Activated CD4-positive, alpha-beta T cell treated with anti-CD3 and anti-CD28 coated beads, Interleukin-10, Interleukin-2, amounts not matched to agents 100 ng/mL and 50 ng/mL, durations not matched to agents 16 hours and 8 hours (primary cell): ENCODE measurements at places on chromosomes 6 and 20.

DNA sequence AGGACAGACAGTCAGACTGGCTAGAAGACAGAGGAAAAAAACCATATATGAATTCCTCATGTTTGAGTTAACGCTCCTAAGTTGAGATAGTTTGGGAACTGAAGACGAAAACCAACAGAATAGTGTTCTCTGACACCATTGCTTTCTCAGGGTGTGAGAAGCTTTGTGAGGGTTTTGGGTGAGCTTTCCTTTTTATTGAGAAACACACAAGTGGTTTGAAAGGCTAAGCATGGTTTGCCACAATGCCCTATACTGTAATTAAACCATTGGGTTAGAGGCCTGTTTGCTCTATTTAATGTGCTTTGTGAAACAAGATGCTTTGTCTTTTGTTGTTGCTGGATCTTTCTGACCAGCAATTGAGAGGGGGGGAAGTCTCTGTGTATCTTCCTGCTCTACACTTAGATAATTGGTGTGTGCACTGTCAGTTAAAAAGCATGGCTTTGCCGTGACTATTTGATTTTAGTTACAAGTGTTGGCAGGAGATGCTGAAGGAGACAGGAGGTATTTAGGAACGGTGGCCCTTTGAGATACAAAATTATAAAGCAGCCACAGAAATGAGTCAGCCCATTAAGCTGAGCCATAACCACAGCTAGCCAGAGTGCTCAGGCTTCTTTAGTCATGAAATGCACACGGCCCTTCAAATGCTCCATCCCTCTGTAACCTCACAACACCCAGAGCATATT is 273.0 kb upstream of the PREP start:
- peak; percentile 44 for DNase-seq

- DNase-seq, result no peak
These were observed 141.8 kb upstream of the KCNG1 start for GRCh38 chr20:51164731-51165130.

DNA sequence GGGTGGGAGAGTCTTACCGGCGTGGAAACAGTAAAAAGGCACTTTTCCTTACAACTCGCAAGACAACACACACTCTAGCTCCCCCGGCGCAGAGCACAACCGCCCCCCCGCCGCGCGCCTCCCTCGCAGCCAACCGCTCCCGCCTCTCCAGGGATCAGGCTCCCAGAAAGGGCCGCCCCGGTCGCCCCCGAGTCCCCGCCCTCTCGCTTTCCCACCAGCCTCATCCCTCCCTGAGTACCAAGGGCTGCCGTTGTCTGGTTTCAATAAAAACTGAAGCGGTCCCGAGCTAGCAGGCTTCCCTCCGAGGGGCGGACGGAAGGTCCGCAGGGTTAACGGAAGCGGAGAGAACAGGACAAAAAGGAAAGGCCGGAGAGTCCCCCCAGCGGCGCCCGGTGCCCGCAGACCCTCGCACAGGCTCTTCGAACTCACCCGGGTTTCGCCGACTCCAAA is 804 bp downstream of the ELOVL5 start:
- DNase-seq, result peak; percentile 57

DNA sequence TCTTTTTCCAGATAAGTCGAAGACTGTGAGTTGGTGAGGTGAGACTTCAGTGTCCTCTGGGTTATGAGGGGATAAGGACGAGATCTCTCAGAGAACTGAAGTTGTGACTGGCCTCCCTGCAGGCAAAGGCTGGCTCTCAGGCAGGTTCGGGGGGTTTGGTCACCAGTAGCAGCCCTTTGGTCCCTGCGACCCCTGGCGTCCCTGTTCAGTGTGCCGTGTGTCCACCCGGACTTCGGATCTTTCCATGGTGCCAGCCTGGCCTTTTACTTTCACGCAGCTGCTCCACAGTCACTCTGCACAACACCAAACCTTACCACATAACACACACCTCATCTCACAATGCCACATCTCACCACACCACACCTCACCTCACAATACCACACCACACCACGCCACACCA is 131.9 kb downstream of the ERMARD start:
- DNase-seq, result no peak

DNA sequence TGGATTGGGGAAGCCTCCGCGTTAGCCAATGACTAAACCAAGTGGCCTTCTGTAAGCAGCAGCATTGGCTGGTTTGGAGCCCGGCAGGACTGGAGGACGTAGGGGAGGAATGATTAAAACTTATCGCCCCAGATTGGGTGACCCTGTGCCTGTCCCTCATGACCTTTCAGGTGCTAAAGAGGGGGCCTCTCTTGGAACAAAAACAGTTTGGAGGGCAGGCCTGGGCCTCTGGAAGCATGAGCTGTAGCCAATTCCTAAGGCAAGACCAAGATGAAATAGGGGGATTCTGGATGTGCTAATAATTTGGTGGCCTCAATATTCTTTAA is 1.4 kb downstream of the GMPR start:
- DNase-seq, result no peak

- DNase-seq, result peak; percentile 78
These were observed 1.8 kb downstream of the SLA2 start for GRCh38 chr20:36644032-36644705.

- DNase-seq, result no peak
These were observed 416.5 kb upstream of the PLCB4 start for GRCh38 chr20:8652396-8652795.

GRCh38 chr20:46520976-46521579 is 7.7 kb upstream of the ZNF334 start:
- peak; percentile 79 for DNase-seq

DNA sequence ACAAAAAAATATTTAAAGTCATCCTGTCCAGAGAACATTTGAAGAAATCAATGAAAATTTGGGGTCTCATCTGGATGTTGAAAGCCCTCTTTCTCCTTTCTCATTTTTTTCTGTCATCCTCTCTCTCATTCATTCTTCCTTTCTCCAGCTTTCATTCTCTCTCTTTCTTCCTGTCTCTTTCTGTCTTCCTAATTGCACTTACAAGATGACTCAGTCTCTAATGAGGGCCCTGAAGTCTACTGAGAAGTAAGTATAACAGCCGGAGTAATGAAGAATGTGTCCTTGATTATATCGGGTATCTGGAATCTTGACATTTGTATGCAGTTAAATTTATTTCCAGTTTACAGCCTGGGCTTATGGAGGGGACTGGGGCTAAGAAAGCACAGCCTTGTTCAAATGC is 232.2 kb upstream of the SULF2 start:
- no peak for DNase-seq

DNA sequence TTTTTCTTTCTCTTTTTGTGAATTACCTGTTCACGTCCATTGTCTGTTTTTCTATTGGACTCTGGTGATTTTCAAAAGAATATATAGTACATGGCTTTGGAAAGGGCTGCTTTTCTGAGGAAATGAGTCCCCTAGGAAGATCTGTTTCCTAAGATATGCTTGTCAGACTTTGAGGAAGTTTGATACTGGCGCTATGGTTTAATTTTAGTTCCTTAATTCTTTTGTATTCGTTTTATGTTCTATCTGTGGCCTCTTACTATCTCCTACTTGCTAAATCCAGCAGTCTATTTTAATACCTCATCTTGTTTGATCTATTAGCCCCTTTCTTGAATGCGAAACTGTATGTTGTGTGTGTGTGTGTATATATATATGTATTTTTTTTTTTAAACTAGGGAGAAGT is 101.9 kb downstream of the LIN28B start:
- no peak for DNase-seq

DNA sequence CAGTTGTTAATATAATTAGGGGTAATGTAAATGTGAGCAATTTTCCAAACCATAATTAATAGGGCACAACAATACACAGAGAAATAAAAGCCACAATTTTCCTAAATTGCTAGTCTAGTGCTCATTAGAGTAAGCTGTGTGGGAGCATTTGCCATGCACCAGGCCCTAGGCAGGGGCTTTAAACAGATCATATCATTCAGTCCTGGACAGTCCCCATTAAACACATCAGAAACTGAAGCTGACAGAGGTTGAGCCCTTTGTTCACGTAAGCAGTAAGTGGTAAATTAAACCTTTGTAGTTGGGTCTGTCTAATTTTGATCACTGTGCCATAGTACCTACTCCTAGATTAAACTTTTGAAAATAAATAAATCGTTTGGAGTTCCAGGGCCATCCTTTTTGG is 931.1 kb downstream of the C6orf118 start:
- DNase-seq, result no peak

GRCh38 chr20:41650231-41650948 is 32.2 kb upstream of the CHD6 start:
- DNase-seq, result no peak
